ENCODE measurements at places on chromosomes 1 and 21.

- no peak for DNase-seq
Observed at GRCh38 chr1:180255536-180256340, 25.7 kb downstream of the LHX4 start.

DNA sequence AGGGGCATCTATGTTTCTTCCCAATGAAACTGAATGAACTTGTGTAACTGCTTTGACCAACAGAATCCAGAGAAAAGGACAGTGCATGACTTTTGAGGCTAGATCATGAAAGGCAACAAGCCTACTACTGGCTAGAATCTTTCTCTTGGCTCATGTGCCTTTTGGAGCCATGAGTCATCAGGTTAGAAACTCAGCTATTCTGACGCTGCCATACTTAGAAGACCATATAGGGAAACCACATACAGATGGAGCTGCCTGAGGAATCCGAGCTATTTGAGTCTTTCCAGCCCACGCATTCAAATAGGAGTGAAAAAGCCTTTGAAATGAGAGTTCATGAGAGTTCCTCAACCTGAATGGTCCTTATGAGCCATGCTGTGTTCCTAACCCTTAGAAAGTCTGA, 738.5 kb upstream of the CHRM3 start:
- DNase-seq: no peak

GRCh38 chr21:44800103-44800502, 1.5 kb downstream of the UBE2G2 start:
- DNase-seq: no peak

- no peak for DNase-seq
Observed at GRCh38 chr1:91398291-91398690, 6.3 kb downstream of the HFM1 start.

DNA sequence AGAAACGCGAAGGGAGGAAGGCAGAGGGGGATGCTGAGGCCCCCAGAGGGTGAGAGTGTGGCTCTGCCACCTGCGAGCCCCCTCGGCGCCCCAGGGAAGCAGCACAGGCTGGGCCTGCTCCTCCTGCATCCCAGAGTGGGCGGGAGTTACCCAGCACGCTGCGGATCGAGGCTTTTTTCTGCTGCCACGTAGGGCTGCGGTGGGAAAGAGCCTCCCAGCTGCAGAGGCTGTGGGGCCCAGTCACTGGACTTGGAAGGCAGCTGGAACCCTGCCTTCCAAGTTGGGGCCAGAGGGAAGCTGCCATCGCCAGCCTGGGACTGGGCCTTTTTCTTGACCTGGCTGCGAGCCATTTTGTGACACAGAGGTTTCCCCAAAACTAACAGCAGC, 2.3 kb upstream of the GRIK3 start:
- no peak for DNase-seq

DNA sequence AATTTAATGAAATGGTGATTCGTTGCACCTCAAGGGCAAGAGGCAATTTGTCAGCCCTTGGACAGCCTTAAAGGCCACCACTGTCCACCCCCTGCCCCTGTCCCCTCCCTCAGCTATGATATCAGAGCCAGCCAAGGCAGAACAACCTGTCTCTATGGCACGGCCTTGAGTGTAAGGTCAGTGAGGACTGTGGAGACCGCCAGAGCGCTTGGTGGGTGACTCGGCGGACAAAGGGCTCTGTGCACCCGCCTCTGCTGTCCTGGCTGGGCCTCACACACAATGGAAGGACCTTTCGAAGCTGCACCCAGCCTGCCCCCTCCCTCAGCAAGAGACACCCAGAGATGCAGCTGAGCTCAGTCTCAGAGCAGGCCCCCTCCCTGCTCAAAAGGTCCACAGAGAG, 50.6 kb downstream of the SDC3 start:
- DNase-seq: no peak

DNA sequence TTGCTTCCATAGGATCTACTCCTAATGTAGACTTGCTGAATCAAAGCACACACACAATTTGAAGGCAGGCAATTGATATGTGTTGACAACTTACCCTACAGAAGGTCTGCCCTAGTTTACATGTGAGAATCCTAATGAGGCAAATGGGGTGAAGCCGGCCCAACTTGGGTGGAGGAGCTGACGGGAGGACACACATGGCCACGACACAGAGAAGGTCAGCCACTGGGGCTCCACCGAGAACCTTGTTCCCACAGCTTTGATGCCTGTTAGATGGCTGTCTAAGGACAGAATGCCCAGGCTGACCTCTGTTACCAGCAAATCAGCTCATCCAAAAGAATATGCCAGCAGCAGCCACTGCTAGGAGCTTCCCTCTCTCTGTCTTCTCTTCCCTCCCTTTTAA, 1.5 kb upstream of the PLA2G2D start:
- DNase-seq: no peak

- DNase-seq: no peak
Observed at GRCh38 chr1:154502066-154502743, at the start of the genes SHE and TDRD10. Gene SHE (minus strand): TSS chr1:154502412. CDS start chr1:154502026, 386 bp downstream. Gene TDRD10 (plus strand): TSS chr1:154502219. CDS start chr1:154506904, 4,685 bp downstream.

DNA sequence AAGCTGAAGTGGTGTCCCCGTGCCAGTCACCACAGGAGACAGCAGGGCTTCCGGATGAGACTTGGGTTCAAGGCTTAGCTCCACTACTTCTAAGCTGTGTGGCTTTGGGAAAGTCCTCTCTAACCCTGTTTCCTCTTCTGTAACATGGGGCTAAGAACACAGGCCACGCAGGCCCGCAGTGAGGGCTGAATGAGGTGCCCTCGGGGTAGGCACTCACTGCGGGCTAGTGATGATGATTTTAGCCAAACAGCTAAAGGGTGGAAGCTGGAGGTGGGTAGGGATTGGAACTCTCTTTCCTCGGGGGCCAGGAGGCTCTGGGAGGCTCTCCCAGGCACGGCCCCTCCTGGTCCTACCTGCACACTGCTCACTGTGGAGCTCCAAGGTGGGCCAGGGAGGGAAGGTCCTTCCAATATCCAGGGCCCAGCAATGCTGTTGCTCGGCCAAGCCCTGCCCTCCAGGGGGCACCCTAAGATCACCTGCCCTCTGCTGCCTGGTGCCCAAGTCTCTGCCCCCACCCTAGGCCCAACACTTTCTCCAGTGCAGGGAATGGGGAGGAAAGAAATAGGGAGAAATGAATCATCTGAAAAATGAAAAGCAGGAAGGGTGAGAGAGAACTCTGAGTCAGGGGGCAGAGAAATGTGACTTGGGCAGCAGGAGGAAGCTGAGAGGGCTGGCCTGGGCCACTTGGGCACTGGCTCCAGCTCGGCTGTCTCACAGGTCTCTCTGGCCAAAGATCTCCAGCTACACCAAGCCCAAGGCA, 19.2 kb upstream of the EVA1B start:
- DNase-seq: no peak

DNA sequence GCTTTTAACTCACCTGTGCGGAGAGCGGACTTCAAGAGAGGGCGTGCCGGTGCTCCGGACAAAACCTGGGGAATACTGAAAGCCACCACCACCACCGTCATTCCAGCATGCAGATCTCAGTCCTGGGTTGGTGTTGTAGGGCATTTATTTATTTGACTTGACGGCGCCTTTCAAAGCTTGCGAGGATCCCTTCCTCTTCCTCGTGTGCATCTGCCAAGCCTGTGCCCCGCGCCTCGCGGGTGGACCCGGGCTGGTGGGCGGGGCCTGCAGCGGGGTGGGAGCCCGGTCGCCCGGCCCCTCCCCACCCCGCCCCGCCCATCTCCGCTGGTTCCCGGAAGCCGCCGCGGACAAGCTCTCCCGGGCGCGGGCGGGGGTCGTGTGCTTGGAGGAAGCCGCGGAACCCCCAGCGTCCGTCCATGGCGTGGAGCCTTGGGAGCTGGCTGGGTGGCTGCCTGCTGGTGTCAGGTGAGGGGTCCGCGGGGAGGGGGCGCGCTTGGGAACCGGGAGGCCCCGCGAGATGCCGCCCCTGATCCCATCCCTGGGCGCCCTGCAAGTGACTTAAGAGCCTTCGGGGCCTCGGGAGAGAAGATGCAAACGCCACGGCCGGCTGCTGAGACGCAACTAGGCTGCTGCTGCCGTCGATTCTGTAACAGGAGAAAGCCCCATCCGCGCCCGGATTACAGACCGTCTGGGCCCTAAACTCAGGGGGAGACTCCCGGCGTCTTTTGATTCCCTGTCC, at the start of gene IL10RB:
TSS of gene IL10RB (plus strand) at position 318 of the 739 bp plus-strand sequence. CDS start at position 417, 99 bp downstream.
- peak; percentile 56 for DNase-seq

DNA sequence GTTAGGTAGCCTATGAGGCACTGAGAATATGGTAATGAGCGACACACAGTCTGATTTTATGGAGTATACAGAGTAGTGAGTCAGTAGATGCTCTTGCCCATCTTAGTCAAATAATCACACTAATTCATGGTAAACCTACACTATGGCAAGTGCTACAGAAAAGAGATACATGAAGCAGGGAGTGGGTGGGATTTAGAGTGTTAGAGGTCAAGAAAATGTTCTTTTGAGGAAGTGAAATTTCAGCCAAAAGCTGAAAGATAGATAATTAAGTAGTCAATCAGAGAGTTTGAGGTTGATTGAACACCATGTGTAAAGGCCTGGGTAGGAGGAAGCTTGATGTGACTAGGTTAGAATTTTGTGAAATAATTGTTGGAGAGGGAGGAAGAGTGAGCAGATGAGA, 14.7 kb downstream of the MDM4 start:
- DNase-seq: no peak

DNA sequence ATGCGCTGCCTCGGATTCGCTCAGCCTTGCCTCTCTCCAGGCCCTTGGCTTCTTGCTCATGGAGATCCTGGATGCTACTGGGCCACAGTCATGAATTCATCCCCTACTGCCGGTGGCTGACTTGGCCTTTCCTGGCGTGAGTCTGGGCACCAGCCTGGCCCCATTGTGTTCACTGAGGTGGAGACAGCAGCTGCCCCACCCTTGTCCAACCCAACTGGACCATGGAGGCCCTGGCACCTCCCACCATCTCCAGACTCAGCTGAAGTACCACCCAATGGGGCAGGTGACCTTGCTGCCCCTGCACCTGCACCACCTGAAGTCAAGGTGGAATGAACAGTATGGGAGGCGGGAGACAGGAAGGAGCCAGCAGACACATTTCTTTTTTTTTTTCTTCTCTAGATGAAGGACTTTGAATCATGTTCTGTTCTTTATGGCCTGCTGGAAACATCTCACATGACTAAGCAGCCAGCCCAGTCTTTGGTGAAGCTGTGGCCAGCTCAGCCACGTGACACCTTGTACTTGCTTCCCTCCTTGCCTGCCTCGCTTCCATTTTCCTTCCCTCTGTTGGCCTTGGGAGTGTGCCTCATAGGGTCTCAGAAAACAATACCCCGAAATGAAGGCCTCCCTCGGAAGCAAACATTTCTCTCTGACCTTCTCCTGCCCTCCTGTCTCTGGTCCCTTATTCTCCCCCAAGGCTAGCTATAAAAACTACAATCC, 3.8 kb upstream of the SLC30A2 start:
- DNase-seq: no peak

GRCh38 chr21:15003463-15004135, 61.2 kb downstream of the NRIP1 start:
- no peak for DNase-seq

DNA sequence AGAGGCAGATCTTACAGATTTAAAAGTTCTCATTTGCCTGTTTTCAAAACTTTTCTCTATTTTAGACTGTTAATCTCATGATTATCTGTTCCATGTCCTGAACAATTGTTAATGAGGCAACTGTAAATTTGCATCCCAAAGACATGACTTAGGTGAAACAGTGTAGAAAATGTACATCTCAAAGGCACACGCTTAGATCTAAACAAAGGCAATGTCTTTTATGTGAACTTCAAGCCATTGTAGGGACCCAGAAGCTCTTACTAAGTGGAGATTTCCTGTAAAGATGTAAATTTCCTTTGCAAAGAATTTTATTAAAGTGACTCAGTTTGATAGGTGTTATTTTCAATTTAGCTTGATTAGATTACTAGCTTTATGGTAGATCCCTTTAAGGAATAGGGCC, 125.2 kb upstream of the F3 start:
- no peak for DNase-seq

- no peak for DNase-seq
Observed at GRCh38 chr1:107954719-107955415, 10.1 kb downstream of the VAV3 start.

DNA sequence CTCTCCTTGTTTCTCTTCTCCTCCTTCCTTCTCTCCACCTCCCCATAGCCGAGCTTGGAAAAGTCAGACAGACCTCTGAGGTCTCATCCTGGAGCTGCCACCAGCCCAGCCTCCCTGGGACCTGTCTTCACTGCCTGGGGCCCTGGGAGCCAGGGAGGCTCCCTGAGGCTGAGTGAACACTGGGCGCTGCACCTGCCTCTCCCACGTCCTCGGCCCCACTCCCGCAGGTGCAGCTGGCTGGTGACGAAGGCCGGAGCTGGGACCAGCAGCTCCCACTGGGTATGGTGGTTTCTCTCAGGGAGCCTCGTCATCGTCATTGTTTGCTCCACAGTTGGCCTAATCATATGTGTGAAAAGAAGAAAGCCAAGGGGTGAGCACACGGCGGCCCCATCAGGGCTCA, 5.3 kb downstream of the TNFRSF14 start:
- DNase-seq: no peak

DNA sequence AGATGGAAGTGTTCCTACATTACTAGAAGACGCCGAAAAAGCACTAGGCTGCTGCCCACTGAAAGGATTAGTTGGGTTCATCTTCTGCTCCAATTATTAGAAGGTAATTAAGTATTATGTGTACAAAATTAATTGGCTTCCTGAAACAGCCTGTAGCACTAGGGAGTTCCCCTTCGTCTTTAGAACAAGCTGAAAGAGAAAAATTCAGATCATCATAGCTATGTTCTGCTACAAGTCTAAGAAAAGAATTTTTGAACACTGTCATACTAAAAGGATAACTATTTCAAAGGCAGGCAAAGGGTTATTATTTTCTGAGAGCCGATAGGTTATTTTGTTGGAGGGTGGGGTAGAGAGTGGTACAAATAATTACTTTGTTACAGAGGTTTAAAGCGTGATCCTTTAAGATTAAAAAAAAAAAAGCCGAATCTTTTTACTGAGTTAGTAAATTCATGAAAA, at the start of gene MCM3AP:
TSS of gene MCM3AP (minus strand) at position 406 of the 456 bp plus-strand sequence. CDS start at position 81, 325 bp downstream.
- DNase-seq: no peak

DNA sequence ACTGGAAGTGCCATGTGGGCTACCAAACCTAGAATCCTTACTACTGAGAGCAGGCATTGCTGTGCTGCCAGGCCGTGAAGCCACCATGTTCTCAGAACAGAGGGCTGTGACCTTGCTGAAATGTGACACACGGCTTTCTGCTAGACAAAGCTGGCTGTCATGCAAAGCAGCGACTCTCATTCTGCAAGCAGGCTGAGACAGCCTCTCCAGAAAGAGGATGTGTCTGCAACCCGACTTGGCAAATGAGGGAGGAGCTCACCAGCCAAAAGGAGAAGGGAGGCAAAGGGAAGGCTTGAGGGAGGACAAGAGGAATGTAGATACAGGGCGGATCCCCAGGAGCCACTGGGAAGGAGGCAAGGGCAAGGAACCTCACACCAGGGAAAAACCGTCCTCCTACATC, 85.7 kb upstream of the KRTAP19-8 start:
- DNase-seq: no peak

- no peak for DNase-seq
Observed at GRCh38 chr1:47818682-47819573, 178.3 kb downstream of the TRABD2B start.

DNA sequence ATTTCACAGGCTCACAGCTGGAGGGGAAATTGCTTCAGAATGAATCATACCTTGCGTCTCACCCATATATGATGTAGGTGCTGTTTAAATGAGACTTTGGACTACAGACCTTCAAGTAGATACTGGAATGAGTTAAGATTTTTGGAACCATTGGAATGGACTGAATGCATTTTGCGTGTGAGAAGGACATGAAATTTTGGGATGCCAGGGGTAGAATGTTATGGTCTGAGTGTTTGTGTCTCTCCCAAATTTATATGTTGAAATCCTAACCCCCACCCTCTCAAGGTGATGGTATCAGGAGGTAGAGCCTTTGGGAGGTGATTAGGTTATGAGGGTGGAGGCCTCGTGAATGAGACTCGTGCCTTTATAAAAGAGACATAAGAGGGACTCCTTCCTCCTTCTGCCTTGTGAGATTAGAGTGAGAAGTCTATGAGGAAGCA, 41.4 kb downstream of the KCNK1 start:
- no peak for DNase-seq

All from NCI-H2029 (cell line).